Ovary (tissue), 10 donors: ENCODE measurements at places on chromosomes 12 and 14. TPM values are rescaled to one million over a fixed set of nuclear protein-coding genes. Genes with fewer than 3 reads are reported as not detected.

DNA sequence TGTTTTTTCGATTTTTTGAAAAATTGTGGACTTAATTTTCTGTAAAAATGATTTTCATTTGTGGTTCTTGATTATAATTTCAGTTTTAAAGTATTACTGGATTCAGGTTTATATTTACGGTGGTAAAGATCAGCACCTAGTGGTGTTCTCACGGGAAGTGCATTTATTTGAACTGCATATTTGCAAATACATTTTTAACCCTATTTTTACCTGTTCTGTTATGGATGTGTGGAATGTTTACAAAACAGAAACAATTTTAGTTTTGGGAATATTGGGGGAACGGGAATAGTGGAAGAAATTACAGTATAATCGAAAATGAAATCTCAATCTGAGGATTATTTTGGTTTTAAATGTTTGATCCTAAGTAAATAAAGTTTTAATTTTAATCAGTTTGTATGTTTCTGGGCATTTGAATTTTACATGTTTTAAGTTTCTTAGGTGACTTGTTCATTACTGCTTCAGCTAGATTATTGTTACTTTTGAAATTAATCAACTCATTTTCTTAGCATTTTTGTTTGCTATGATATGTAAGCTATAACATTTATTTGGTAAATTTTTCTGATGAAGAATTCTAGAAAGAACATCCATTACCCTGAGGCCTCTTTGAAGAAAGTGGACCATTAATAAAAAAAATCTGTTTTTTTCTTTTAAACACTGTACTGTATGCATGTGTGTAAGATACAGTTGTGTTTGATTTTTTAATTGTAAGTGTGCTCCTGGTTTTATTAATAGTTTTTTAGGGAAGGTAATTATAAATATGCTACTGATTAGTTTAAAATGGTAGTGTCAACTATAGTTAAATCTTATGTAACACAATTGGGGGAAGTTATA is 942 bp downstream of the ATF7IP start:
- no peaks in the 10 kb centered on the region for H3K27me3 ChIP-seq
- peaks cover 2% of the 10 kb centered on the region for H3K4me1 ChIP-seq
- peak overlapping the region; percentile 91 for H3K27ac ChIP-seq
- DNase-seq = no peak
- no peaks in the 10 kb centered on the region for H3K36me3 ChIP-seq
- H3K4me3 ChIP-seq = peak overlapping the region; percentile 68

DNA sequence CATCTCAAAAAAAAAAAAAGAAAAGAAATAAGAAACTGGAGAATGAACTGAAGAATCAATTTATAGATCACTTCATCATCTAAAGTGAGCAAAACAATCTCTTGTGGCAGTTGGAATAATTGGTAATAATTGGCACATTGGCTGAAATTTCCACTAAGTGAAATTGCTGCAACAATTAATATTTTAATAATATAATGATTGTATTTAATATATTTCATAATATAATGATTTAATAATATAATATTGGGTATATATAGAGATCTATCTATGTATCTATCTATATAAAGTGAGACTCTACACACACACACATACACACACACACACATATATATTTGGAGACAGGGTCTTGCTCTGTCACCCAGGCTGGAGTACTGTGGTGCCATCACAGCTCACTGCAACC is 81.2 kb upstream of the PRICKLE1 start:
- no peak overlapping the region for H3K27ac ChIP-seq
- no peak overlapping the region for H3K4me3 ChIP-seq
- H3K4me1 ChIP-seq = no peaks in the 10 kb centered on the region
- H3K27me3 ChIP-seq = no peaks in the 10 kb centered on the region
- DNase-seq = no peak

Gene MORN3
- total RNA-seq = 2.6 TPM

- no peaks in the 10 kb centered on the region for H3K27me3 ChIP-seq
- H3K4me1 ChIP-seq = no peaks in the 10 kb centered on the region
- DNase-seq = no peak
- no peaks in the 10 kb centered on the region for H3K36me3 ChIP-seq
These were observed 92.5 kb downstream of the DPF3 start for GRCh38 chr14:72801381-72801812.

Gene SYT10
- total RNA-seq = 0.17 TPM

Gene DAO
- not detected for total RNA-seq

- H3K36me3 ChIP-seq = no peaks in the 10 kb centered on the region
- H3K4me1 ChIP-seq = no peaks in the 10 kb centered on the region
- H3K27me3 ChIP-seq = no peaks in the 10 kb centered on the region
- no peak overlapping the region for H3K4me3 ChIP-seq
- no peak for DNase-seq
- H3K27ac ChIP-seq = no peak overlapping the region
These were observed 48.2 kb upstream of the EEA1 start for GRCh38 chr12:92977326-92977725.

- no peaks in the 10 kb centered on the region for H3K27me3 ChIP-seq
These were observed 5.2 kb upstream of the AP1G2 start for GRCh38 chr14:23572836-23573235.

GRCh38 chr12:8823565-8824300 is 1.3 kb downstream of the A2ML1 start:
- peak; percentile 44 for DNase-seq
- H3K36me3 ChIP-seq = no peaks in the 10 kb centered on the region
- H3K4me1 ChIP-seq = no peaks in the 10 kb centered on the region

GRCh38 chr12:124433147-124433874 is 134.1 kb downstream of the NCOR2 start:
- H3K27ac ChIP-seq = no peak overlapping the region
- no peaks in the 10 kb centered on the region for H3K27me3 ChIP-seq
- no peak for DNase-seq
- H3K4me3 ChIP-seq = no peak overlapping the region
- no peaks in the 10 kb centered on the region for H3K36me3 ChIP-seq
- H3K4me1 ChIP-seq = peaks cover 5% of the 10 kb centered on the region

DNA sequence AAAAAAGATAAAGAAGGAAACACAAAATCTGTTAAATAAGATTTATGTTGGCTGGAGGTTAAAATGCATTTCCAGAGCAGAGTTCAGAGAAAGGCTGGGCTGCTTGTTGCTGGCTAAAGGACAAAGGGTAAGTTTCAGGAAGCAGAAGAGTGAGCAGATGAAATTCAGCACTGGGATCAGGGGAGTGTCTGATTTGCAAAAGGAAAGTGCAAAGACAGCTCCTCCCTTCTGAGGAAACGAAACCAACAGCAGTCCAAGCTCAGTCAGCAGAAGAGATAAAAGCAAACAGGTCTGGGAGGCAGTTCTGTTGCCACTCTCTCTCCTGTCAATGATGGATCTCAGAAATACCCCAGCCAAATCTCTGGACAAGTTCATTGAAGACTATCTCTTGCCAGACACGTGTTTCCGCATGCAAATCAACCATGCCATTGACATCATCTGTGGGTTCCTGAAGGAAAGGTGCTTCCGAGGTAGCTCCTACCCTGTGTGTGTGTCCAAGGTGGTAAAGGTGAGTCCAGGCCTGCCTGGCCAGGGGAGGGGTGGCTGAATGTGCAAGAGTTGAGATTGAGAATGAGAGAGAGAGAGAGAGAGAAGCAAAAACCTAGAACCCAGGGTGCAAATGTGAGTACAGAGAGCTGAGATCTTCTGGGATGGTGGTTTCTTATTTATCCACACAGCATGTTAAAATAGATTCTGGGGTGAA is at the start of gene OAS1:
Gene OAS1 (plus strand): TSS at position 251 of the 703 bp plus-strand sequence. CDS start 78 bp downstream, at position 329.
- peaks cover 4% of the 10 kb centered on the region for H3K4me1 ChIP-seq
- peak within 1 kb of the TSS; percentile 37 for H3K4me3 ChIP-seq

DNA sequence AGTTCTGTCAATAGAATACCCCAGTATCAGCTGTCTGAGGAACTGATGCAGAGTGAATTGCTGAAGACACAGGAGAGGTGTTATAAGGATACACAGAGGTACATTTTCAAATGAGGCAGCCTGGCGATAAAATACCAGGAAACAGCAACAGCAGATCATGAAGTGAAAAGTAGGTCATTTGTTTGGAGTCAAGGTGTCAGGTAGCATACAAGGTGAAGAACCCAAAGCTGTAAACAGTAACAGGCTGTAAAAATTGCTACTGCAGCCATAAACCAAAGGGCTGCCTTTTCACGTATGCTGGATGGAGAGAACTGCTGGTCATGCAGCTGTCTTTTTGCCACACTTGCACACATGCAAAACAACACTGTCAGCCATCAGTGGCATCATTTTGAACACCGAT is 9.3 kb upstream of the TWF1 start:
- no peaks in the 10 kb centered on the region for H3K27me3 ChIP-seq
- no peak for DNase-seq
- no peak overlapping the region for H3K27ac ChIP-seq
- no peaks in the 10 kb centered on the region for H3K4me1 ChIP-seq
- H3K4me3 ChIP-seq = no peak overlapping the region

GRCh38 chr12:68469113-68469512 is 137.0 kb upstream of the MDM1 start:
- no peaks in the 10 kb centered on the region for H3K27me3 ChIP-seq
- H3K4me3 ChIP-seq = no peak overlapping the region

GRCh38 chr12:67504026-67504425 is 144.5 kb upstream of the DYRK2 start:
- no peak overlapping the region for H3K4me3 ChIP-seq
- H3K27ac ChIP-seq = no peak overlapping the region
- H3K27me3 ChIP-seq = no peaks in the 10 kb centered on the region
- no peak for DNase-seq
- no peaks in the 10 kb centered on the region for H3K36me3 ChIP-seq

Gene SRRM4
- total RNA-seq = not detected

DNA sequence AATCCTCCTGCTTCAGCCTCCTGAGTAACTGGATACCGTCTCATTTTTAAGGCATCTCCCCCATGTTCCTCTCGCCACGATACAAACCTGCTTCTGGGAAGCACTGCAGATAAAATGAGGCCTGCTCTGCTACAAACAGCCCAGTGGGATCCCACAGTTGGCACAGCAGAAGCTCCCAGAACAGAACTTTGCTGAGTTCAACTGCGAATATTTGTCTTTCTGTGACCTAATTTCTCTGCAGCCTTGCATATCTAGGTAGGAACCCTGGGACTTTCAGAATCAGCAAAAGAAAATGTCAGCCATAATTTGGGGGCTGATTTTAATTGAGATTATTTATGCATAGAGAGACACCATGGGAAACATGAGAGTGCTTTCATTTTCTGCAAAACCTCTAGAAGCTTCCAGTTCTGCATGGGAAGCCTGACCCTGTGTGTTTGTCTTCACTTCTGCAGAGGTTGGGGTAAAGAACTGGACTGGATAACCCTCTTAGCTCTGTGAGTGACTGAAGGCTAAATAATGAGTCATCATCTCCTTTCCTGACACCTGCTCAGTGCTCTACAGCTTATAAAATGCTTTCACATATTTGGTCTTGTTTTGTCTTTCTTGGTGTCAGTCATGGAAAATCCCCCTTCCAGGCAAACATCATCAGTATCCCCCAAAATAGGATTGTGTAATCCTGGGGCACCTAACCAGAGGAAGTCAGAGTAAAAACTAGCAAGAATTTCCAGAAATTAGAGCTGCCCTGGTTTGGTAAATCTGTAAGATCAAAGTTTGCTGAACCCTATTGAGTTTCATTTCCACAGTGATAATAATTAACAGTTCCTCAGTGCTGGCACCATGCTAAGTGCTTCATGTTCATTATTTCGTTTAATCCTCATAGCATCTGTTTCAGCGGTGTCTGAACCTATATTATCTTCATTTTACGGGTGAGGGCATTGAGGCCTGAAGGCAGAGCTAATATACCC is 185.8 kb downstream of the SLC15A4 start:
- no peaks in the 10 kb centered on the region for H3K4me1 ChIP-seq
- H3K27ac ChIP-seq = no peak overlapping the region
- no peak overlapping the region for H3K4me3 ChIP-seq
- no peak for DNase-seq

Gene SUOX
- total RNA-seq = 34.7 TPM

Gene CATSPERB
- 0.57 TPM for total RNA-seq

- H3K27ac ChIP-seq = no peak overlapping the region
- no peak for DNase-seq
These were observed 135.5 kb downstream of the ANO2 start for GRCh38 chr12:5809586-5809985.

Gene PZP
- total RNA-seq = 0.13 TPM

Gene LRRC43
- 1.9 TPM for total RNA-seq

DNA sequence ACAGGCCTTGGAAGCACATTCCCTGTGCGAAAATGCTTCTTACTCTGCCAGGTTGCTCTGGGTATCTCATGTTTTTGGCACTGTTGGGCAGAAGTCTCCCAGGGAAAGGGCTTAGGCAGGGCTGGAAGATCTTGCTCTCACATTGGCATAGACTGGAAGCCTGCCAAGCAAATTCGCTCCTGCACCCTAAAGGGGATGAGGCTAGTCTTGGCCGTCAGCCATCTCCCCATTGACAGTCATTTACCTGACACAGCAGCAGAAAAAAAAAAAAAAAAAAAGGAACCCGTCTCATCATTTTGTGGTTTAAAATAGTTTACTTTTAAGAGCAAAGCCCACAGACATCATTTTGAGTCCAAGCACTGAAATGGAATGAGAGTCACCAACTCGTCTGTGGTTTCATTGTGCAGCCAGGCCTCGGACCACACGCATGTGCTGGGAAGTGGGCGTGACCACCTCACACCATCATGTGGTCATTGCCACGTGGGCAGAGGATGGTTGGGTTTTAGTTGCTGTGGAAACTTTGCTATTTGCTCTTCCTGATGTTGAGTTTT is 84.8 kb downstream of the NRXN3 start:
- H3K27me3 ChIP-seq = no peaks in the 10 kb centered on the region
- H3K36me3 ChIP-seq = no peaks in the 10 kb centered on the region
- H3K27ac ChIP-seq = no peak overlapping the region
- H3K4me1 ChIP-seq = no peaks in the 10 kb centered on the region
- no peak for DNase-seq
- H3K4me3 ChIP-seq = no peak overlapping the region

- no peak overlapping the region for H3K27ac ChIP-seq
- no peaks in the 10 kb centered on the region for H3K27me3 ChIP-seq
- H3K36me3 ChIP-seq = no peaks in the 10 kb centered on the region
- H3K4me1 ChIP-seq = no peaks in the 10 kb centered on the region
- H3K4me3 ChIP-seq = no peak overlapping the region
These were observed 3.3 kb downstream of the NRXN3 start for GRCh38 chr14:78173346-78174035.

DNA sequence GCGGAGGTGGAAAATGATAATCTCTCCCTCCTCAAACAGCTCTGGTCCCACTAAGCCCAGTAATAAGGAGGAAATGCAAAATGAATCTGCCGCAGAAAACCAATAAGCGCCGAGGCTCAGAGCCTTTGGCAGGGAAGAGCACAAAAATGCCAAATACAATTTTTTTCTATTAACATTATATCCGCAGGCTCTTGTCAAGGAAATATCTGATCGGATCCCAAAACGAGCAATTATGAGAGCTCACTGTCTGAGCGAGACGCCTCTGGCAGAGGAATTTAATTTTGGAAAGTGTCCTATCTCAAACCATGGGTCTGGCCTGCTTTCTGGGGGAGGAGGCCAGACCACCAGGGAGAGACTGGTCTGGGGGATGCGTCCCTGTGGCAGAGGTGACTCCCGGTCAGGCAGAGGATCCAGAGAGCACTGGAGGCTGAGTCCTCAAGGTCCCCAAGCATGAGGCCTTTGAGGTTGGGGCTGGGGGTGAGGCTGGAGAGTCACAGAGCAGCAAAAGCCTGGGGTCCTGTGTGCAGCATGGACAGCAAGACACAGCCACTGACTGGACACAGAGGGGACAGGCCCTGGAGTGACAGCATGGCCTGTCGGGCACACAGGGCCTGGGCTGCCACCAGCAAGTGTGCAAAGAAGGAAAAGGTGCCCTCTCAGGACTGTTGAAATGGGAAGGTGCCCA is 342.8 kb upstream of the SFSWAP start:
- no peaks in the 10 kb centered on the region for H3K27me3 ChIP-seq
- H3K27ac ChIP-seq = no peak overlapping the region
- H3K4me1 ChIP-seq = peaks cover 25% of the 10 kb centered on the region
- no peaks in the 10 kb centered on the region for H3K36me3 ChIP-seq

- no peak for DNase-seq
- no peak overlapping the region for H3K27ac ChIP-seq
- H3K27me3 ChIP-seq = no peaks in the 10 kb centered on the region
- H3K36me3 ChIP-seq = no peaks in the 10 kb centered on the region
- no peak overlapping the region for H3K4me3 ChIP-seq
These were observed 345.7 kb downstream of the BMP4 start for GRCh38 chr14:53610947-53611346.
